ENCODE measurements at places on chromosomes 6 and 20.

GRCh38 chr6:43970913-43971775, 156.1 kb downstream of the MRPL14 start:
- no peak for DNase-seq

DNA sequence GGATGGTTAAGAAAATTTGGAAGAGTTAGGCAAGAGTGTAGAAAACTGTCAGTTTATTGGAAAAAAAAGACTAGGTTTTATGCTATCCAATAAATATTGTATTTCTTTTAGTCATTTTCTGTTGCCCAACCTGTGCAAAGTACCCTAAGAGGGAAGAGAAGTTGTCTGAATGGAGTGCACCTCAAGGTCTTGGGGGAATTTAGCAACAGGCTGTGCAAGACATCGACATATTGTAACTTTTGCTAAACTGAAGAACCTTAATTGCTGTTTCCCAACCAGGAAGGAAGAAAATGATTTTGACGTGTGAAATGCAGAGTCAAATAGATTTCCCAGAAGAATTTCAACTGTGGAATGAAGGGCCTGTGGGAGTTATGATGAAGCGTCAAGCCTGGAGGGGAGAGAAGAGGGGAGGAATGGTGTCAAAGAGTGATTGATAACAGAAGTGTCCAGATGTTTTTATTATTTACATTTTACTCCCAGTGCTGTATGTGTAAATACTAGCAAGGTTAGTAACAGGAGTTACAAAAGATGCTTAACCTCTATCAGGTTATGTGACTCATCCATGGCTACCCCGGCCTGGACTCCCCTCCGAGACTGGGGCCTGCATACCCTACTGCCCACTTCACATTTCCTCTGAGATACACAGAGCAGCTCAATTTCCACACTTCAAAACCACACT, 246.8 kb downstream of the MYLK4 start:
- no peak for DNase-seq

GRCh38 chr20:50645253-50646068, 45.9 kb downstream of the RIPOR3 start:
- no peak for DNase-seq

GRCh38 chr6:38021029-38021428, 201.5 kb downstream of the ZFAND3 start:
- DNase-seq, result no peak

DNA sequence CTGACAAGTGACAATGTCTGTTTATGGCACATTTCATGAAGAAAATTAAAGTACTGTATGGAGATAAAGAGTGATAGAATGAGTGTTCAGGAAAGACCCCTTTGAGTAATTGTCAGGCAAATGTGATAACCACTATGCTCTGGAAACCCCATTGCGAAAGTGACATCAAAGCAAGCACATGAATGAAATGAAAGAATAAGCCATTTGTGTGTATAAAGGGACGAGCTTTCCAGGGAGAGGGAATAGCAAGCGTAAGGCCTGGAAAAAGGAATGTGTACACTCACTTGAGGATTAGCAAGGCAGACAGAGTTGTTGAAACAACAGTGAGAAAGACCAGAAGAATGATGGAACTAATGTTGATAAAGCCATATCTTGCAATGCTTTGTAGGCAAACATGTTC, 490.0 kb downstream of the GRIK2 start:
- no peak for DNase-seq

GRCh38 chr6:107330168-107330567, 129.2 kb downstream of the PDSS2 start:
- DNase-seq, result no peak

DNA sequence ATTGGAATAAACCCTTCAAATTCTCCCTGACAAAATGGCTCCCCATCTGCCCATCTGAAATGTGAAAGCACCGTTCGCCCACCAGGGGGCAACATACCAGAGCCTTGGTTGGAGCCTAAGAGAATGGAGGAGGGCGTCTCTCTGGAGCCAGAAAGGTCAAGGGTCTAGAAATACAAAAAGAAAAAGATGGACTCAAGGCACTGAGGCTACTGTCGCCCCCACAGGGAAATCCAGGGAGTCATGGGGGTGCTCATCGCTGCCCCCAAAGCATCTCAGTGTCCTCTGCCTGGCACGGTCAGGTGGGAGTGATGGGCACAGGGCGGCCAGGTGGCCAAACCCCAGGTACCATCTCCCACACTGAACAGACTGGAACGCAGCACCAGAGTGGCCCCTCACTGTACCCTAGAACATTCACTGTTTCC, 136.3 kb downstream of the ZMYND8 start:
- peak; percentile 46 for DNase-seq

GRCh38 chr6:114195631-114196403, 147.0 kb downstream of the HS3ST5 start:
- no peak for DNase-seq

DNA sequence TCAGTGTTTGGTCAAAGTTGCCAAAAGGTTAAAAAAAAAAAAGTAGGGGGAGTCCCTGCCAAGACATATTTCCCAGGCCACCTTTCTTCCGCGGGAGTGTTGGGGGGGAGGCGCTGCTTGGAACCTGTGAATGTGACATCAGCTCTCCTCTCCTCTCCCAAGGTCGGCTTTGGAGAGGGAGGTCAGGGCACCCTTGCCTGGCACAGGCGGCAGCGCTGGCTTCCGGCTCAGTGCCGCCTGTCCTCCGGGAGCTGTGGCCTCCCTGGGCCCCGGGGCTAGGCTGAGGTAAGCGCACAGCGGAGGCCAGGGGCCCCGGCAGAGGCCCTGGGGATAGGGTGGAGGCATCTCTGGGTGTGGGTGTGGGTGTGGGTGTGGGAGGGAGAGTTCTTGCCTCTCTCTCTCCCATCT, 1.9 kb upstream of the EDN1 start:
- no peak for DNase-seq

DNA sequence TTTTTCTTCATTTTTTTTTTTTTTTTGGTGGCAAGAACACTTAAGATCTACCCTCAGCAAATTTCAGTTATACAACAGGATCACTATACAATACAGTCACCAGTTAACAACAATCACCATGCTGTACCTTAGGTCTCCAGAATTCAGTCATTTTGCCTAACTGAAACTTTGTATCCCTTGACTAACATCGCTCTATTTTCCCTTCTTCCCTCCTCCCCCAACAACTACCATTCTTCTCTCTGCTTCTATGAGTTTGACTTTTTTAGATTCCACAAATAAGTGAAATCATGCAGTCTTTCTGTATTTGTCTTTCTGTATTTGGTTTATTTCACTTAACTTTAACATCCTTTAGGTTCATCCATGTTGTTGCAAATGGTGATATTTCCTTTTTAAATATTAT, 42.4 kb upstream of the DOK5 start:
- DNase-seq, result no peak

DNA sequence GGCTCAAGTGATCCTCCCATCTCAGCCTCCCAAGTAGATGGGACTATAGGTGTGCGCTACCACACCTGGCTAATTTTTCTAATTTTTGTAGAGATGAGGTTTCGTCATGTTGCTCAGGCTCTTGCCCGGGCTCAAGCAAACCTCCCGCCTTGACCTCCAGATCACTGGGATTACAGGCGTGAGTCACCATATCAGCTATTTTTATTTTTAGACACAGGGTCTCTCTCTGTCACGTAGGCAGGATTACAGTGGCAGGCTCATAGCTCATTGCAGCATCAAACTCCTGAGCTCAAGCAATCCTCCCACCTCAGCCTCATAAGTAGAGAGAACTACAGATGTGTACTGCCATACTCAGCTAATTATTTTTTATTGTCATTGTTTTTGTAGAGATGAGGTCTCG, 41.7 kb downstream of the SLC23A2 start:
- peak; percentile 90 for DNase-seq

- DNase-seq, result no peak
These were observed 74.8 kb downstream of the HACE1 start for GRCh38 chr6:104784884-104785283.

GRCh38 chr6:4347877-4348276, 212.5 kb upstream of the ECI2 start:
- no peak for DNase-seq

- no peak for DNase-seq
These were observed 614.2 kb upstream of the NRSN1 start for GRCh38 chr6:23511817-23512216.

Measured in suppressor macrophage (primary cell).